ENCODE measurements at places on chromosomes 4 and X. TPM values are rescaled to one million over a fixed set of nuclear protein-coding genes. Genes with fewer than 3 reads are reported as not detected.

RTL5 gene
- total RNA-seq = 0.14 TPM

ANAPC10 gene
- 27.7 TPM for total RNA-seq

IQCM gene
- total RNA-seq = not detected

CFI gene
- total RNA-seq = not detected

LRIT3 gene
- total RNA-seq = 0.27 TPM

GRCh38 chrX:110136136-110136535 lies 133.2 kb downstream of the TMEM164 start:
- no peak for DNase-seq
- H3K36me3 ChIP-seq = peaks cover 3% of the 10 kb centered on the region
- no peak overlapping the region for H3K27ac ChIP-seq
- no peaks in the 10 kb centered on the region for H3K27me3 ChIP-seq

DNA sequence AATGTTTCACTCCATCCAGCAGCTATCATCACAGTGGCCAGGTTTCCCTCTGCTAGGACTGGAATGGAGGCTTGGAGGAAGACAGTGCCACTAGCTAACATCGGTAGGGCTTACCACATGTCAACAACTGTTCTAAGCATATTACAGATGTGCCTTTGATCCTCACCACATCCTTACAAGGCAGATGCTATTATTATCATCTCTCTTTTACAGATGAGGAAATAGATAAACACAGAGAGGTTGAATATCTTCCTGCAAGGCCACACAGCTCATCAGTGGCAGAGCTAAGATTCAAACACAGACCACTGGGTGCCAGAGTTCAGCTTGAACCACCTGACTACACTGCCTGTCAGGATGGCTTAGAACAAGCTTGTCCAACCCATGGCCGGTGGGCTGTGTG lies 47.4 kb downstream of the MAMLD1 start:
- H3K27me3 ChIP-seq = no peaks in the 10 kb centered on the region
- H3K4me1 ChIP-seq = peaks cover 18% of the 10 kb centered on the region
- H3K36me3 ChIP-seq = no peaks in the 10 kb centered on the region
- H3K27ac ChIP-seq = no peak overlapping the region

DNA sequence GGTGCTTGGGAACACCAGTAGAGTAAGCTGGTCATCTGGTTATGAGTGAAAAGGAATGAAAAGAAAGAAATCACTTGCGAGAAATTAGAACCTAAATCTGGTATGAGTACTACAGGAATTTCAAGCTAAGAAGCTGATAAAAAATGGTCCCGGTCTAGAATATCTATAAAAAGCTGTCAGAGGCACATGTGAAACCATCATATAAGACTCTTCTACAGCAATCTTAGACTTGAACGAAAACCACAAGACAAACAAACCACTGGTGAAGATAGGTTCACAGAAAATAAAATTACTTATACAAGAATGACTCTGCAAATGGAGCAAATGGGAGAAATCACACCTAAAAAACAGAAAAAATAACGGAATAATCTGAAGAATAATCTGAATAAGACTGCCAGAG lies 69.9 kb downstream of the KDR start:
- H3K4me3 ChIP-seq = no peak overlapping the region
- no peaks in the 10 kb centered on the region for H3K36me3 ChIP-seq
- H3K4me1 ChIP-seq = no peaks in the 10 kb centered on the region
- DNase-seq = no peak
- H3K27ac ChIP-seq = no peak overlapping the region

DNA sequence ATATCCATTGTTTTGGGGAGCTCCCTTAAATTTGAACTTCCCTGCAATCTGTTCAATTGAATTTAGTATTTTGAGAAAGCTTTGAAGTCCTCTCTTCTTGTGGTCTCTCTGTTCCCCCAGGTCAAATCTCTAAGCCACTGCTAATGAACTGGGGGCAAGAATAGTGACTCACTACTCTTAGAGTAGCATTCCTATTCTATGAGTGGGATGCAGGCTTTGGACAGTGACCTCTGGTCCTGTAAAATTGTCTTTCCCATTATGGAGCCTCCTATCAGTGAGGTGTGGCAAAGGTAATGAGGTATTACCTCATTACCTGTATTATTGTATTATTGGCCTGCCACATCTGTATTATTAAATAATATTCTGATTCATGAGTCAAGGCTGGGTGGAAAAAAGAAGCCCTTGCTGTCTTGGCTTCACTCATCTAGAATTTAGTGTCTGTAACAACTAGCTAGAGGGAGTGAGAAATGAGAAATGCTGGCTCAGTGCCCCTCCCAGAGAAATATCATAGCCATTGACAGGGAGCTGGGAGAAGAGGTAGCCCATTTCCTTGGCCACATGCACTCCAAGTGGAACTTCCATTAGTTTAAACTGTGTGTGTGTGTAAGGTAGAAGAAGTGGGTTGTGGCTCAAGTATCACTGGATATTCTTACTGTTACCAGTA lies 393.9 kb upstream of the CTSO start:
- H3K4me1 ChIP-seq = no peaks in the 10 kb centered on the region
- H3K27ac ChIP-seq = no peak overlapping the region
- H3K36me3 ChIP-seq = no peaks in the 10 kb centered on the region

DNA sequence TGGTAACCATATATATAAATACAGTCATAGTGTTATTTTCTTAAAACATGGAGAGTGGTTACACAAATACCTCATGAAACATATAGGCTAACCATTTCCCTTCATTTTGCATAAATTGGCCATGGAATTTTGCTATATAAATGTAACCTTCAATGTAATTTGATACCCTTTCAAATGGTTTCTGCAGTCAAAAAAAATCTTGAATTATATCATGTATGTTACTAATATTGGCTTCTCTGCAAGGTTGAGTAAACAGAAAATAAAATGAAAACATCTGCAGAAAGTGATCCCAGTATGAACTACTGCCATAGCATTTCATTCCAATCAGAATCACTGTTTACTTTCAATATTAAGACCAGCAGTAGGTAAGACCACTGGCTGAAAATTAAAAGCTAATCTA lies 1165.9 kb upstream of the TENM3 start:
- H3K4me3 ChIP-seq = no peak overlapping the region
- no peaks in the 10 kb centered on the region for H3K4me1 ChIP-seq
- no peaks in the 10 kb centered on the region for H3K36me3 ChIP-seq
- no peak for DNase-seq
- no peak overlapping the region for H3K27ac ChIP-seq

DNA sequence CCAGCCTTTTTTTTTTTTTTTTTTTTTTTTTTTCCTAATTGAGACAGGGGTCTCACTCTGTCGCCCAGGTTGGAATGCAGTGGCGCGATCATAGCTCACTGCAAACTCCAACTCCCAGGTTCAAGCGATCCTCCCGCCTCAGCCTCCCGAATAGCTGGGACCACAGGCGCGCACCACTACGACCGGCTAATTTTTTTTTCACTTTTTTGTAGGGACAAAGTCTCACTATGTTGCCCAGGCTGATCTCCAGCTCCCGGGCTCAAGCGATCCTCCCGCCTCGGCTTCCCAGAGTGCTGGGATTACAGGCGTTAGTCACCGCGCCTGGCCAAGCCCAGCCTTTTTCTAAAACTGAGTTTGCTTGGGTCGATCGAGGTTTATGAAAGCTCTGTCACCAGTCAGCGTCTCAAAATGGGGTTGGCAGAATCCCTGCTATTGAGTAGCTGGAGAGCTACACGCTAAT lies 1.3 kb upstream of the OTUD5 start:
- H3K4me3 ChIP-seq = peak overlapping the region; percentile 93
- DNase-seq = peak; percentile 48
- peaks cover 21% of the 10 kb centered on the region for H3K4me1 ChIP-seq
- H3K27ac ChIP-seq = peak overlapping the region; percentile 100
- peaks cover 23% of the 10 kb centered on the region for H3K36me3 ChIP-seq

- H3K36me3 ChIP-seq = no peaks in the 10 kb centered on the region
- H3K27me3 ChIP-seq = peaks cover 26% of the 10 kb centered on the region
- no peak for DNase-seq
- H3K4me1 ChIP-seq = peaks cover 4% of the 10 kb centered on the region
- H3K27ac ChIP-seq = no peak overlapping the region
These were observed 35.9 kb downstream of the SYTL4 start for GRCh38 chrX:100695991-100696390.
